ENCODE measurements at places on chromosomes 16 and 17. TPM values are rescaled to one million over a fixed set of nuclear protein-coding genes. Genes with fewer than 3 reads are reported as not detected.

- no peaks in the 10 kb centered on the region for H3K27me3 ChIP-seq
- H3K36me3 ChIP-seq = peaks cover 39% of the 10 kb centered on the region
- H3K4me3 ChIP-seq = no peak overlapping the region
- no peaks in the 10 kb centered on the region for H3K4me1 ChIP-seq
- DNase-seq = no peak
Observed at GRCh38 chr16:50335196-50335958, 33.4 kb downstream of the BRD7 start.

DNA sequence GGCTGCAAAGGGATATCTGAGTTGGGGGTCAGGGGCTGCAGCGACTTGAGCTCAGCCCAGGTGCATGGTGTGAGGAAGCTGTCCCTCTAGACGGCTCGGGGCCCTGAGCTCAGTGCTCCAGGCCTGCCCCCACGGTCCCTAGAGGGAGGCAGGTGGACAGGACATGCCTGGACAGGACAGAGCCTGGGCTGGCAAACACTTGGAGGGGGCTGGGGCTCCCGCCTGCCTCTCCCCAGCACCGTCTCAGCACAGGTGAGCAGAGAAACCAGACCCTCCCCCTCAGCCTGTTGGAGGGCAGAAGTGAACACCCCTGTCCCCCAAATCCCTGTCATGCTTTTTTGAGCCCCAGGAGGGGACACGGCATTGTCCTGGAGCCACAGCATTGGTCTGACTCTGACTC is 11.4 kb upstream of the SLC38A10 start:
- H3K27ac ChIP-seq = no peak overlapping the region
- no peaks in the 10 kb centered on the region for H3K27me3 ChIP-seq
- H3K4me1 ChIP-seq = peaks cover 9% of the 10 kb centered on the region
- H3K36me3 ChIP-seq = no peaks in the 10 kb centered on the region

- peaks cover 43% of the 10 kb centered on the region for H3K36me3 ChIP-seq
- no peak overlapping the region for H3K27ac ChIP-seq
- peaks cover 5% of the 10 kb centered on the region for H3K4me1 ChIP-seq
- no peak for DNase-seq
Observed at GRCh38 chr17:4189280-4189679, 46.3 kb downstream of the CYB5D2 start.

CFAP52 gene
- not detected for total RNA-seq

SNX20 gene
- not detected for total RNA-seq

NXN gene
- 96.8 TPM for total RNA-seq
